ENCODE measurements at places on chromosomes 2 and 18. TPM values are rescaled to one million over a fixed set of nuclear protein-coding genes. Genes with fewer than 3 reads are reported as not detected.

WNT10A gene
- total RNA-seq: 3.7 TPM

ANKRD30BL gene
- total RNA-seq: not detected

- DNase-seq: no peak
These were observed 166.8 kb downstream of the NRP2 start for GRCh38 chr2:205849136-205849535.

DNA sequence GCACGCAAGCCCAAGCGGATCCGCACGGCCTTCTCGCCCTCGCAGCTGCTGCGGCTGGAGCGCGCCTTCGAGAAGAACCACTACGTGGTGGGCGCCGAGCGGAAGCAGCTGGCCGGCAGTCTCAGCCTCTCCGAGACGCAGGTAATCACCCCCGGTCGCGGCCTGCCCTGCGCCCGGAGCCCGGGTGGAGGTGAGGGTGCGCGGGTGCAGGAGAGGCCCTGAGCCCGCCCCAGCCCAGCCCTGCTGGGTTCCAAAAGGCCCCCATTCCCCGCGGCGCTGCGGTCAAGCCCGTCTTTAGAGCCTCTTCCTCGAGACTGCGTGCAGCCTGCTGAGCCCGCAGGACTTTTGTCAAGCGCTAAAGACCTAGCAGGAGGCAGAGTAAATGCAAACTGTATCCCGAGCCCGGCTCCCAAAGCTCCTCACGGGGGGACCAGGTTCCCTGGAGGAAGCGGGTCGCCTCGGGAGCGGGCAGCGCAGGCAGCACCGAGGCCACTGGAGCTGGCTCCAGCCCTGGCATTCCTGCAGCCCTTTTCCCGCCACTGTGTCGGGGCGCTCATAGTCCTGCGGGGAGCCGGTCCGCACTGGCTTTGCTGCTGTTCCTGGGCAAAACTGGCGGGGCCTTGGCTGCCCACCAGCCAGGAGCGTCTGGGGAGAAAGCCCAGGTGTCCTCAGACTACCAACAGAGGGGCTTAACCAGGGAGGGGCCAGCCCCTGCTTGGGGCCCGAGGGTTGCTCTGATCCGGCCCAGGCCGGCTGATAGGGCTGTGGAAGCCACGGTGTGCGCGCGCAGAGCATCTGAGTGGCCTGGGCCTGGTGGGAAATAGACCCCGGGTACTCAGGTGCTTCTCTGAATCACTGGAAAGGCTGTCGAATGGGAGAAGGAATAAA lies 7.3 kb downstream of the EMX1 start:
- DNase-seq: no peak

LNPK gene
- total RNA-seq: 24.0 TPM

Data from naive thymus-derived CD4-positive, alpha-beta T cell (primary cell).